ENCODE measurements at places on chromosomes 2 and 18.

DNA sequence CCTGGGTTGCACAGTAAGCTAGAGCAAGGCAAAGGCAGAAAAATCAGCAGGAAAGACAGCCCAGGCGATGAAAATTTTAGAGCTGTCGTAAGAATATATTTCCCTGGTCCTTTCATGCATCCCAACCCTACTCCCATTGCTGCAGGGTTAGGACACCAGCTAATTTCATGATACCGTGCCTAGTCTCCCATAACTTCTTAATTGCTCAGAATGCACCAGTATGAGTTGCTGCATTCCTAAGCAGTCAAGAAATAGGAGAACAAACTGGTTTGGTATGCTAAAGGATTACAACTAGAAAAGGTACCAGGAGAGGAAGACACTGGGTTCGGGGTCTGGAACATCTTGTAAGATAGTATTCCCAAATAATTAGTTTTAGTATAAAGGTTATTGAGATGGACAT is 269.4 kb upstream of the NRXN1 start:
- DNase-seq = no peak

DNA sequence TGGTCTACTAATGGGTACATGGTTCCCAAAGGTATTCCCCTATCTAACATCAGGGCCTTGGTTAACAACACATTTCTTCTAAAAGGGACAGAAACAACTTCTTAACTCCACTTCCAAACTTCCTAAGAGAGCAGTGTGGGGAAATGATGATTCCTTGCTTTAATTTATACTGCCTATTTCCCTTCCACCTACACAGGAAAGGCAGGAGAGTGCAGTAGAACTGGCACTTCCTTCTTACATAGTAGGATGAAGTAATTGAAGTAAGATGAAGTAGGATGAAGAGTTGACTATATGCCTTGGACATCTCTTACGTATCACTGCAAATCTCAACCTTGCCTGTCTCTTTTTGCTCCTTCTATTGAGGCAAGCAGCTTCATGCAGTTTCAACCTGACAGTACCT is 54.7 kb downstream of the CD28 start:
- no peak for DNase-seq

DNA sequence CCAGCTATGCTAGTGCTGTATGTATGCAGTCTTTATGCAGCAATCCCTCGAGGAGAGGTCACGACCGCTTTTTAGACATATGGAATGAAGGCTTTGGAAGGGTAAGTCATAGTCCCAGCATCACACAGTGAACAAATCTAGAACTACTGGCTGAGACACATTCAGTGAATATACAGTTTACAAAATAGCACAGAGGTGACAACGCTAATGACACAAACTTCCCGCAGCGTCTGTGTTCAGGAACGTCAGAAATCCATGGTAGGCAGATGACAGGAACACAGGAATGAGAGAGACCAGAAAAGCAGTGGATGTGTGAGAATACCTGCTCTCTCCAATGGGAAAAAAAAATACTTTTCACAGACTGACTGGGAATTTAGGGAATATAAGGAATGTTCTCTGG is 29.6 kb downstream of the CABYR start:
- DNase-seq = no peak

DNA sequence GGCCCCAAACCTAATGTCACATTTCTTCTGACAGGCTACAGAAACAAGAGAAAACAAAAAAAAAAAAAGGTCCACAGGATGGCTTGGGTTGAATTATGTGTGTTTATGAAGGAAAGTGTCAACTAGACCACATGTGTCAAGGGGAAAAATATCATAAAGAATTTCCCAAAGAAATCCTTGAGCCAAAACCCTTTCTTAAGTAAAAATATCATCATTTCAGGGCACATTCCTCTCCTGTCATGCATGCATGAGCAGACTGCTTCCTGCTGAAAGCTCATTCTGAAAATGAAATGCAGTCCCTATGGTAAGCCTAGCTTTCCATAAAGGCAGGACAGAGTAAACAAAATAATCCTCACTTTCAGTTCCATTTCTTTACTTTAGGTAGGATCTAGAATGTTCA is 85.7 kb upstream of the RBBP8 start:
- DNase-seq = no peak

DNA sequence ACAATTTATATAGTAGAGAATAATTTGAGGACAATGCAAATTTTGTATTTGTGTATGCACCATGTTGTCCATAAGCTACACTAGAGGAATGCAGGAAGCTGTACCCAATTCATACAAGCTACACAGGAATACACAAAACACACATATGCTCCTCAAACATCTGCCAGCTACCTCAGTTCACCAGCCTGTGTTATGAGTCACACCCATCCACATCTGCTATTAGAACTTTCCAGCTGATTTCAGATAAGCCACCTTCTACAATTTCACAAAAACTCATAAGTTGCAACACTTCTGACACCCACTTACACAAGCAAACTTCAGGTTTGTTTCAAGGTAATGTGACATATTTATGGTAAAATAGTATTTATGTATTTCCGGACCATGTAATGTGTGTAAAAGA is 438.9 kb downstream of the SATB2 start:
- DNase-seq = no peak

DNA sequence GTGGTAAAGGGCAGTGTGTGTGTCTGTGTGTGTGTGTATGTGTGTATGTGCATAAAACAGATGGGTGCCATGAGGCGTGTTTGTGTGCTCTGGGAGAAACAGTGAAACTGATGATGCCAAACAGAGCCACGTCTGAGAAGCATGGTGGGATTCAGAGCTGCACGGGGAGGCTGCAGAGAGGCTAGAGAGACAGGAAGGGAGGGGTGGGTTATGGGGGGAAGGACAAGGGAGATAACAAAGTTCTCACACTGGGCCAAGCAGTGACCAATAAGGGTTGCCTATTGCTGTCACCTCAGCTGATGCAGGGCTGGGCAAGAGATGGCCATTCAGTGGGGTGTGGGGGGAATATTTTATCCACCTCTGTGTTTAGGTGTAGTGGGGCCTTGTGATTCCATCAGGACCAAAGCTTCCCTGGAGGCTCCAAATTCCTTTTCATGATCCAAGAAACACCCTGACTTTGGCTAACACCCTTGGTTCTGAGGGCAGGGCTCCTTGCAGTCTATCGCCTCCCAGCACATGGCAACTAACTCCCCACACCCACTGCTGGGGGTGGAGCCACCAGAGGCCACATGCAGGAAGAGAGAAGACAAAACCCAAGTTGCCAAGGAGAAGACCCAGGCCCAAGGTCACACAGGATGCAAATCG is 54.2 kb upstream of the POMC start:
- DNase-seq = no peak

- DNase-seq = no peak
Measured at GRCh38 chr18:59068276-59069071, 71.2 kb upstream of the SEC11C start.

DNA sequence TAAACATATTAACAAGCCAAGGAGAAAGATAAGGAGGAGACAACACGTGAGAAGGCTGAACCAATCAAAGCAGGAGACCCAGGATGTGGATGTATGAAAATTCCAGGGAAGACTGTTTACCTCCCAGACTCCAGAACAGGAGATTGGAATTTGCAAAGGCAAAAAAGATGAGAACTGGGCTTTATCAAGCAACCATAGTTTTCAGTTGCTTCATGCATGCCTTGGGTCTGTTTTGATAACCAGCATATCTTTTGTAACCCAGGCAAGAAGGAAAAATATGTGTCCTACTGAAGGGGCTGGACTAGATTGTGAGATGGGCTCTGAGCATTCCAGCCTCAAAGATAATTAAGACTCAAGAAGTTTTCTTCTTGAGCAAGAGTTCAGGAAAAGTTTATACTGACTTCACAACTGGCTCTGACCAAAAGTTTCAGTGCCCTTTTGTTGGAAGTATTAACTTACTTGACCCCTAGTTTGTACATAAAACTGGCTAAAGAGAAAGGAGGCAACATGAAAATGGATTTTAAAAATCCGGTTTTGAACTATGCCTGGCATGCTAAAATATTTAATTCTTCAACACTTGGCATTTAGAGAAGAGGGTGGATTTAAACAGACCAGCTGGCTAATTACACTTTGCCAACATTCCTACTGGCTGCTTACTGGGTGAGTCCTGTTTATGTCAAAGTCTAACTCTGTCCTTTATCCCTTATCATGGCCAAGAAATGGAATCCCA is 79.3 kb upstream of the CD28 start:
- DNase-seq = peak; percentile 53

DNA sequence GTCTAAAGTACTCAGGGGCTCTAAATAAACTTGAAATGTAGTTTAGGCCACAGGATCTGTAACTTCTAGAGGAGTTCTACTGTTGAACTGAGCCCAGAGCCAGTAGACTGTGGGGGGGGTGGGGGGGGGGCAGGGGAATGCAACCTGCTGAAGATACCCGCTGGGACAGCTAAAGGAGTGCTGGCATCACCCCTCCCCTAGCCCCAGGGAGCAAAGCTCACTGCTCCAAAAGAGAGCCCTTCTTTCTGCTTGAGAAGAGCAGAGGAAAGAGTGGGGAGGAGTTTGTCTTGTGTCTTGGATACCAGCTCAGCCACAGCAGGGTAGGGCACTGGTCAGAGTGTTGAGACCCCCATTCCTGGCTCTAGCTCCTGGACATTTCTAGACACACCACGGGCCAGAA is 414.0 kb upstream of the KLHL29 start:
- DNase-seq = no peak

DNA sequence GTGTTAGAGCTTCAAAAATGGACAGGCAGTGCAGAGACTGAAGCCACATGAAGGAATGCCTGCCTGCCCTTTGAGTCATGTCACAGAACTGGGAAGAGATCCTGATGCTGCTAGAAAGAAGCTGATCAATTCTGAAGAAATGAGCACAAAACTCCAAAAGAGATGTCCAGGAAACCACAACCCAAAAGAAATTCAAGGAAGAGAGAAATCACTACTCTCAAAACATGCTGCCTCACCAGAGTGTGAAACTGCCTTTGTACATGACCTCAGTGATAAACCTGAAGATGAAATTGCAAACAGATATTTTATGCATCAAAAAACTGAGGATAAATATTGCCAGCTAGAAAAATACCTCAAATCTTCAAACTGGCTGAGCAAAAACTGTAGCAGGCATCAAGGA is 20.5 kb downstream of the USP40 start:
- DNase-seq = no peak

GRCh38 chr2:113309655-113310387 is 31.1 kb upstream of the PAX8 start:
- DNase-seq = no peak

GRCh38 chr18:78087338-78087737 is 837.7 kb downstream of the GALR1 start:
- no peak for DNase-seq

GRCh38 chr18:32442575-32442974 is 28.1 kb downstream of the GAREM1 start:
- DNase-seq = no peak

DNA sequence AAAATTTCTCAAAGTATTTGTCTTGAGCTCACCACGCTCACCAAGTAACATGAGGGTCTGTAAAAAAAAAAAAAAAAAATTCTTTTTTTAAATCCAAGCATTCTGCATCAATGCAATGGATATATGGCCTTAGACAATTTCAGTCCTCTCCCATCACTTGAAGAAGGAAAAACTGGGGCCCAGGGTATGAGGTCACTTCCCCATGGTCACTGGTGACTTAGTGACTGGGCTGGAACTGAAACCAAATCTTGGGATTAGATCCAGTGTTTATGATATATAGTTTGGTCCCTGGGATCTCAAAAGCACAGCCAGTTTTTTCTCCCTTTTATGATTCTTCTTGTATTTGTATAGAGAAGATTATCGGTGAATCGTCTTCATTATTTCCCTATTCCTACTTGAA is 477.9 kb upstream of the TNP1 start:
- no peak for DNase-seq

- no peak for DNase-seq
Measured at GRCh38 chr2:95349568-95350322, 52.6 kb downstream of the KCNIP3 start.

DNA sequence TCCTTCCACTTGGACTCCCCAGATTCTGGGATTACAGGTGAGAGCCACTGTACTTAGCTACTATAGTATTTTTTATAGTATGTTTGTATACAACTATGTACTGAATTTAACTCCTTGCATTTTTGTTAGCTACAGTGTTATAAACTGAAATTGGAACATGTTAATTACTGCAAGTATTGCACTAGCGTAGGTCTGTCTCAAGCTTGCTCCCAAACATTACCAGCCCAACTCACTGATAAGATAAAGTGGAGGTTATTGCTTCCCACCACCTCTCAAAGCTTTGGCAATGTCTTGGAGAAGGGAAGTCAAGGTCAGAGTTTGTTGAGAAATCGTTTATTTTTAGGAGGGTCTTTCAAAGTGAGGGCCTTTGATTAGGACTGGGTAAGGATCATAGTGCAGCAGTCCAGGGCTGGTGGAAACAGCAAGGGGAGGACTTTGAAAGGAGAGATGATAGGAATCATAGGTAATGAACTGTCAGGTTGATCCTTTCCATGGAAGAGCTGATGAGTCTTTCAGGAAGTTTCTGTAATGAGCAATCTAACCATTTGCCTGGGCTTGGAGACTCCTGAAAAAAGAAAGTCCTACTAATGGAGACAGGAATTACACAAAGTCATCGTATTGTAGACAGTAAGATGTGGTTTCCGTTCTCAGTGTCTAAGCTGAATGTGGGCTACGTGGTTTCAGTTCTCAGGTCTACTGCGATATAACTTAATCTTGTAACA is 257.1 kb downstream of the MYO3B start:
- DNase-seq = no peak

DNA sequence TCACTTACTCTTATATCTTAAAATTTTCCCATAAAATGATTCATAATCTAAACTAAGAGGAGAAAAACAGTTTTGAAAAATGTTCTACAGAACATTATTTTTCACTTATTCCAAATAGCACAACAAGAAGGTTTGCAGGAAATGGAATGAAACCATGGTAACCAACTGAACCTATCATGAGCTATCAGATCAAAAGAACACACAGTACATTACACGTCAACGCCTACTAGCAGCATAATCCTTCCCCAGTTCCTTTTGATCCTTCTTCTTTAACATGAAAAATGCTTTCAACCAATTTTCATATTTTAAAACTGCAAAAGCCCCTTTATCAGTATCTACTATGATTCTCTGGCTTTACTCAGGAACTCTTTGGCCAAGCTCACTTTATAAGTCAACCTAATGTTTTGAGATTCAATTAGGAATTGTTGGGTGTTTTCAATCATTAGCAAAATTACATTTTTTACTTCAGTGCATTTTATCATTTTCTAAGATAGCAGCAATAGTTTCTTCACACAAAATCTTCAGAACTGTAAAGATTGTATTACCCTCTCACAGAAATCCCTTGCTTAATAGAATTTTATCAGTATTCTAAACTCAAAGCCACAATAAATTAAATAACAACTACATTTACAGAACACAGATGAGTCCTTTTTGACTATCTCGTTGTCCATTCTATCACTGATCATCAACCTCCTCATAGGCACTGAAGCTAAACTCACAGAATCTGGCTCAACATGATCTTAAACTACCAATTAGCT is 102.5 kb downstream of the CHN1 start:
- DNase-seq = no peak

- DNase-seq = no peak
Measured at GRCh38 chr2:17199741-17200140, 318.5 kb downstream of the RAD51AP2 start.

DNA sequence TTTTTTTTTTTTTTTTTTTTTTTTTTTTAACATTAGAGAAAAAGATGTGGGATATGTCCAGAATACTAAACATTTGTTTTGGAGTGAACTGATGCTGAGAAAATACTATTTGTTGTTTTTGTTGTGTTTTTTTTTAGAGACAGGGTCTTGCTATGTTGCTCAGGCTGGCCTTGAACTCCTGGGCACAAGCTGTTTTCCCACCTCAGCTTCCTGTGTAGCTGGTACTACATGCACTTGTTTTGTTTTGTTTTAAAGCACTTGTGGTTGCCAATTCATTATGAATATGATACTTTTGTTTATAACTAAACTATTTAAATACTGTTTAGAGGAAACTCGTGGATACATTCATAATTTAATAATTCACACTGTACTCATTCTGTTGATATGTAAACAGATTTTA is 33.4 kb upstream of the DYSF start:
- no peak for DNase-seq
